ENCODE measurements at places on chromosomes 16 and 17.

GRCh38 chr17:20010099-20010863 lies 1.1 kb downstream of the SPECC1 start:
- no peak for DNase-seq

DNA sequence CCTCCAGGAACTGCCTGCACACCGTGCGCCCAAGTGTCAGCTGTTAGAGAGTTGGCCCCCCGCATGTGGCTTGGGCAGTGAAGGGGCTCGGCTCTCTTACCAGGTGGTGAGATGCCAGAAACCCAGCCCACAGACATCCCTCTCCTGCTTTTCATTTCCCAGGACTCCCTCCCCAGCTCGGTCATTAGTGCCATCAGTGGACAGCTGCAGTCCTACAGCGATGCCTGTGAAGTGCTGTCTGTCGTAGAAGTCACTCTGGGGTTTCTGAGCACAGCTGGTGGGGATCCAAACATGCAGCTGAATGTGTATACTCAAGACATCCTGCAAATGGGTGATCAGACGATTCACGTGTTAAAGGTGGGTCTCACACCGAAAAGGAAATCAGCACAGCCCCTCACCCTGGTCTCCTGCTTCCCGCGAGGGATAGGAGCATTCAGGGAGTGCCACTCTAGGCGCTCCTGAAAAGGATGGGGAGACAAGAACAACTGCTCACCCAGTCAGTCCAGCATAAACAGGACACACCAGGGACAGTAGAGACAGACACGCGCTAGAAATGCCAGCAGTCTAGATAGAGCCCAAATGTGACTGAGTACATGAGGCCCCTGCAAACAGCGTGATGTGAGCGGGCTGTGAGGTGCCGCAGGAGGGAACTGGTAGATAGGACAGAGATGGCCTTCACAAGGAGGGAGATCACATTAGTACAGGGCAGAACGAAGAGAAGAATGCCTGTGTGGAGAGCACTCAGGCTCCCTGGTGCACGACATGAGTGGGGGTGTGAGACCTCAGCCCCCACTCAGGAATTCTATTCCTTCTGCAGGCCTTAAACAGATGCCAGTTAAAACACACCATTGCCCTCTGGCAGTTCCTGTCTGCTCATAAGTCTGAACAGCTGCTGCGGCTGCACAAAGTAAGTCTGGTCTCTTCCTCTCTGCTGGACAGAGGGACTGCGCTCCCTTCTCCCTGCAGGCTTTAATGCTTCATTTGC lies 25.7 kb upstream of the ENDOV start:
- no peak for DNase-seq

GRCh38 chr17:13634021-13634420 lies 32.3 kb upstream of the HS3ST3A1 start:
- DNase-seq, result no peak

- no peak for DNase-seq
These were observed 52.1 kb downstream of the SCNN1B start for GRCh38 chr16:23354246-23354645.

DNA sequence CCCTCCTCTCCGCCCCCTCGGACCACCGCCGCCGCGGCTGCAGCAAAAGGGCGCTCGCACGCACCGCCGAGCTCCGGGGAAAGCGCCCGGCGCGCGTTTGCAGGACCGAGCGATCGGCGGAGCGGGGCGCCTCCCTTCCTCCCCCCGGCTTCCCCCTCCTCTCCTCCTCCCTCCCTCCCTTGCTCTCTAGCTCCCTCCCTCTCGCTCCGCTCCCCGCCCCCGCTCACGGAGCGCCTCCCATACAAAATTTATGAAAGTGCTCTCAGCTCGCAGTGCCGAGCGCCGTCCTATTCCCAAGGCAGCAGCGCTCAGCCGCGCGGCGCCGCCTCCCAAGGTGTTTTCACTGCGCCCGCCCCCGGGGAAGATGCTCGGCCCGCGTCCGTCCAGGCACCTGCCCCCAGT lies at the start of gene RTN4RL1:
TSS of gene RTN4RL1 (minus strand) at position 115 of the 402 bp plus-strand sequence. CDS start 469 bp downstream, outside the sequence.
- no peak for DNase-seq

DNA sequence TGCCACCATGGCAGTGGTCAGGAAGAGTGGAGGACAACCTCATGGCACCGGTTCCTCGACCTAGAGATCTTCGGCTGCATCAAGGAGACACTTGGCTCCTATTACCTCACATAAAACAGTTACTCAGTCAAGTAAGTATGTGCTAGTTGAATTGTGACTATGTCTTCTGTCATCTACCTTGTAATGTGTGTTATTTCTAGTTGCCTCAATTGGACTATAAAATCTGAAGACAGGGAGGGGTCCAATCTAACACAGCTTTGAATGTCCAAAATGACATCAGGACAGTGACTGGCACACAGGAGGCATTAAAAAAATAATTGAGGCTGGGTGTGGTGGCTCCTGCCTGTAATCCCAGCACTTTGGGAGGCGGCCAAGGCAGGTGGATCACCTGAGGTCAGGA lies 17.2 kb downstream of the C16orf86 start:
- DNase-seq, result no peak

GRCh38 chr17:36935671-36936454 lies 1.4 kb upstream of the LHX1 start:
- no peak for DNase-seq

- DNase-seq, result no peak
These were observed 31.4 kb downstream of the PDIA2 start for GRCh38 chr16:314351-314750.

GRCh38 chr17:35749560-35750412 lies 3.3 kb downstream of the GAS2L2 start:
- no peak for DNase-seq

- DNase-seq, result no peak
These were observed 646 bp downstream of the KIF22 start for GRCh38 chr16:29790949-29791844.

DNA sequence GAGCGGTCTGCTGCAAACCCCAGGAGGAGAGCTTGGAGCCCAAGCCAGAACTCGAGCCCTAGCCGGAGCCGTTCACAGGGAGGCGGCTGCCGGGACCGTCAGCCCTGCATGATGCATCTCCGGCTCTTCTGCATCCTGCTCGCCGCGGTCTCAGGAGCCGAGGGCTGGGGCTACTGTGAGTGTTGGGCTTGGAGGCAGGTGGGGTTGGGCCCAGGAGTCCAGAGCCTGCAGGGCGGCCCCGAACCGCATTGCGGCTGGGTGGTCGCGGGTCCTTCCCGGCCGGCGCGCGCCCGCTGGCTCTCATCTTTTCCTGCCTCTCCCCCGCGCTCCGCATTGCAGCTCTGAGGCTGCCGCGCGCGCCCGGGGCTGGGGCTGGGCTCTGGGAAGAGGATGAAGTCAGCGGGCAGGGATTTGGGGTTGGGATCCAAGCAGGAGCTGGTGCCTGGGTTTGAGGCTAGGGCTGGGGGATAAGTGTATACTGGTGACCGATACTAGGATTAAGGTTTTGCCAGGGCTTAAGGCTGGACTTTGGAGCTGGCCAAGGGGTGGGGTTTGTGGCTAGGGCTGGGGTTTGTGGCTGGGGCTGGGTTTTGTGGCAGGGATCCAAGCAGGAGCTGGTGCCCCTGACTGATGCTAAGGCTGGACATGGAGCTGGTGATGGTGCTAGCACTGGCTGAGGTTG lies 532 bp downstream of the CNTNAP1 start:
- DNase-seq, result no peak

DNA sequence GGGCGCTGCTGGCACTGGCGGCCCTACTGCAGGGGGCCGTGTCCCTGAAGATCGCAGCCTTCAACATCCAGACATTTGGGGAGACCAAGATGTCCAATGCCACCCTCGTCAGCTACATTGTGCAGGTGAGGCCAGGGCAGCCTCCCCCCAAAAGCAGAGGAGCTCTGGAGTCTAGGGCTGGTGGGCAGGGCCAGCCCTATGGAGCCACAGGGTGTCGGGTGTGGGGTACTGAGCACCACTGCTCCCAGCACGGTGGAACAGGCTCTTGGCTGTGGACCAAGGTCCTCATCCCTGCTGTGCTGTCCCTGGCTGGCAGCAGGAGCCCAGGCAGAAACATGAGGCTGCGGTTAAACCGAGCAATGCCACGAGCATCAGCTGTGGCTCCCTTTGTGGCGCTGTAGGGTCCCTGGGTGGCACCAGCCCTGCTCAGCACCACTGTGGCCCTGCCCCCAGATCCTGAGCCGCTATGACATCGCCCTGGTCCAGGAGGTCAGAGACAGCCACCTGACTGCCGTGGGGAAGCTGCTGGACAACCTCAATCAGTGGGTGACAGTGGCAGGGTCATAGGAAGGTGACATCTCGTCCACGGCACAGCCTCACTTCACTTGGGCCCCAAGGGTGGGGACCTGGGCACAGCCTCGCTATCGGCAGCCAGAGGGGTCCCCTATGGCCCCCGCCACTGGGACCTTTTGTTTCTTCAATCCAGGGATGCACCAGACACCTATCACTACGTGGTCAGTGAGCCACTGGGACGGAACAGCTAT lies 1.1 kb downstream of the DNASE1 start:
- DNase-seq, result no peak

- peak; percentile 55 for DNase-seq
These were observed 42.1 kb downstream of the TBC1D16 start for GRCh38 chr17:79993390-79994227.

GRCh38 chr17:75998327-75998795 lies 2.3 kb upstream of the CDK3 start:
- no peak for DNase-seq

DNA sequence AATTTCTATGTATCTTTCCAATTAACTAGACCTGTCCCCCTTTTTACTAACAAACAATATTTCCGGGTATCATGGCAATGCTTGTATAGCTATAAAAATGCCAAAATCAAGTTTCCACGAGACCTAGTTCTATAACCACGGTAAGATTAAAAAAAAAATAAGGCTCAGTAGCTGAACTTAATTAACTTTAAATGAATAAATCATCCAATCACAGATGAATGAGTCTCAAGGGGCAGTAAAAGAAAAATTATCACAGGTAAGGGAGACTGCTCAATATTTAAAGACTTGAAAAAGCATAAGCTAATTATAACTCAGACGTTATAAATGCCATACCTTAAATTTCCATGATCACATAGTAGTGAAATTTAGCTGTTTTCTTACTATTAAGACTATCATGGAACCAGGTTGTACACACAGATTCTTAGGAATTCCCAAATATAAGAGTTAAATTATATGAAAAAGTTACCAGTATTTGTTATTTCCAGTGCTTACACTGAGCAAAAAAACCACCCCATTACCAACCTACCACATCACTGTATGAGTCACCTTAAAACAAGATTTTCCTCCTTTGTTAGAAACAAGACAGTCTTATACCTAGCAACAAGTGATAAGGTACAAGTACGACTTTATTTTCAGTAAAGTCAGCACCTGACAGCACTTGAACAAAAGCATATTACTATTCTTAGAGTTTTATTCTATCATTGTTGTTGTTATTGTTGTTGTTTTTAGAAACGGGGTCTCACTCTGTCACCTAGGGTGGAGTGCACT lies 20.6 kb downstream of the SSH2 start:
- no peak for DNase-seq

- DNase-seq, result no peak
These were observed 762 bp downstream of the CDK12 start for GRCh38 chr17:39461926-39462569.

DNA sequence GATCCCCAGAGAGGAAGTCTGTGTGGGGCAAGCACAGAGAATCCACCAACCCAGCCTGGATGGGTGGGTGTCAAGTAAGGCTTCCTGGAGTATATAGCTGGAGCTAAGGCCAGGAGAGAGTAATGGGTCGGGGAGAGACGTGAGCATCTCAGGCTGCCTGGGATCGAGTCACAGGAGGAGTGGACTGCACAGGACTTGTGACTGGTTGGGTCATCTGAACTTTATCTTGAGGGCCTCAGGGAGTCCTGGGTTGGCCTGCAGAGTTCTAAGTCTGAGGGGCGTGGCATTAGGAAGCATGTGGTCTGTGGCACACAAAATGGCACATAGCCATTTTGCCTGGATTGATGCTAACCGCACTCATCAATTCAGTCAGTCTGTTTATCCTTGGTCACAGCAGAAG lies 1.5 kb downstream of the PLA2G15 start:
- no peak for DNase-seq

GRCh38 chr16:50847166-50847565 lies 105.3 kb downstream of the CYLD start:
- no peak for DNase-seq

DNA sequence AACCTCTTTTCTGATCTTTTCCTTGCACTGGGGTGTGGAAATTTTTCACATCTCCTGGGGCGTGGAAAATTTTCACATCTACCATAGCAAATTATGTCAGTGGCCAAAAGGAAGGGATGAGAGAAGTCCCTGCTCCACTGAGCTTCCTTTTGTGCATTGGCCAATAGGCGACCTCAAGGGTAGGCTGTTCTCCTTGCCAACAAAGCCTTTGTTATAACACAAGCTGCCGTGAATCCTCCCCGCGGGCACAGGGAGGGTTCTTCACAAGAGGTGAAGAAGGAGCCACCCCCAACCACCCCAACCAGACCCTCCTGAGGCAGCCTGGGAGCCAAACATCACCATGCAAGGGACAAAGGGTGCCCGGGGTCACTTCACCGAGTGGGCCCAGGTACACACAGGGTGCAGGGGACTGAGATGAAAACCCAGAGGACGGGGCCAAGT lies 6.5 kb downstream of the SLC5A11 start:
- DNase-seq, result no peak

GRCh38 chr16:25066426-25066746 lies 45.2 kb upstream of the LCMT1 start:
- no peak for DNase-seq

GRCh38 chr16:57993438-57993837 lies 7.0 kb downstream of the ZNF319 start:
- no peak for DNase-seq
